ENCODE measurements at places on chromosomes 11 and 22.
A peak's percentile ranks its signal among the peaks of the same experiment; 100 is the strongest.

DNA sequence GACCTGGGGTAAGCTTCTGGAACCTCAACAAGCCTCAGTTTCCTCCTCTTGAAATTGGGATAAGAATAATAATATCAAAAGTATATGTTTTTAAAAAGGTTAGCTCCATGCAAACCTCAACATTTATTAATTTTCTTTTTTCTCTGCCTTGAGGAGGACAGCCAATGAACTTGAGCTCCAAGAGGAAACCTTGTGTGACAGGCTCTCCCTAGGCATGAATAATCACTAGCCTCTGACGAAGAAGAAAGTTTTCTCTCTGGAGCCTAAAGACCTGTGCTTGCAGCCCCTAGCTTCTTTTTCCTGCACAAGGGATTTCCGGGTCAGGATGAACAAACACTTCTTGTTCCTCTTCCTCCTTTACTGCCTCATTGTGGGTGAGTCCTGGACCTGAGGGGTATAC, at the start of gene PATE3:
PATE3 (plus strand) TSS at position 301 of the 400 bp plus-strand sequence; CDS start at position 326, 25 bp downstream.
- no peak for DNase-seq

GRCh38 chr11:46865340-46865739, 19.3 kb upstream of the CKAP5 start:
- no peak for DNase-seq

- DNase-seq, result no peak
These were observed 8.0 kb upstream of the PDGFB start for GRCh38 chr22:39252461-39253434.

DNA sequence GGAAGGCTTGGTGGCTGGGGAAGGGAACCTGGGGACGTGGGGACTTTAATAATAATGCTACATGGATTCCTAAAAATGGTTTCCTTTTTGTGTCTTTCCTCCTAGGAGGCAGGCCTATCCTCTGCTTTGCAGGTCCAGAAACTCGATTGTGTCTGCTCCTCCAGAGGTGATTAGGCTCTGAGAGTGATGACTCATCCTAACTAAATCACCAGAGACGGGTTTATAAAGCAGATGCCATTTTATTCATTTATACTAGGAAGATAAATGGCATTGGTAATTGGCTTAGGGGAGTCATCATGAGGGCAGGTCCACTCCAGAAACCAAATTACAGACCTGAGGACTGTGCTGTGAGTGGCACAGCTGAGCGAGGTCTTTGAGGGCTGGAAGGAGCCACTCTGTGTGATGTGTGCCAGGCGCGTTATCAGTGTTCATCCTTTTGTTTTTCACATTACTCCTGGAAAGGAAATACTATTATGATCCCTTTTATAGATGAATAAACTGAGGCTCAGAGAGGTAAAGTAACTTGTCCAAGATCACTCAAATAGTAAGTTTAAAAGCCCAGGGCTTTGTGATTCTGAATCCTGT, 7.1 kb downstream of the NLRX1 start:
- DNase-seq, result no peak

GRCh38 chr11:114183044-114183511, 113.1 kb upstream of the NNMT start:
- DNase-seq, result peak; percentile 23

GRCh38 chr22:36206255-36206654, 4.6 kb upstream of the APOL4 start:
- no peak for DNase-seq

DNA sequence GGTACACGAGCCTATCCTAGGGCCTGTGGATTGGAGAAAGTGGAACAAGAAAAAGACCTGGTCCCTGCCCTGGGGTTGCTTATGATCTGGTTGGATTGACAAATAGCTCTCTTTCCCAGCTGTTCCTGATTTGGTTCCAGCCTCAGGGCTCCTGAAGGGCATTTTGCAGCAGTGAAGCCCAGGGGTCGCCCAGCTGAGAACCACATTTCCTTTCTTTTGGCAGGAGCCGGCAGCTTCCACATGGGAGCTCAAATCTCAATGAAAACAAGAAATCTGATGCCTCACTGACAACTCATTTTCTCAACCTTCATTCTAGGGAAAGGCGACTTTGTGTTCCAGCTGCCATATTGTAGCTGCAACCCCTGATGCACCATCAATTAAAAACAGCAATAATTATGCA, 140.6 kb upstream of the CADM1 start:
- DNase-seq, result no peak

DNA sequence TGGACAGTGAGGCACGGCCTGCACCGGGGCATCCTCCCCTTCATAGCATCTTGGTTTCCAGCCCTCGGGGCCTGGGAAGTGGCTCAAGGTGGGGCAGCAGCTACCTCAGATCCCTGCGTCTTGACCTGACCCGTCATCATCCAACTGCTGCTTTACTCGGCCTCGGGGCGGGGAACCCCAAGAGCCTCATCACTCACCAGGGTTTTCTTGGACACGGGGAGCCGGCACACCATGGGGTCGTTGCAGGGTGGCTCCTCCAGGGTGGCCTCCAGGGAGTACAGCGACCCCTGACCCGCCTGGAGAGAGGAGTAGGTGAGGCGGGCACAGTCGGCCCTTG, 651 bp downstream of the CTSF start:
- DNase-seq, result no peak

- no peak for DNase-seq
These were observed 45.1 kb downstream of the KREMEN1 start for GRCh38 chr22:29117799-29118477.

- no peak for DNase-seq
These were observed 5.6 kb downstream of the IGLL5 start for GRCh38 chr22:22893077-22893805.

GRCh38 chr11:16909359-16910035, 104.7 kb downstream of the PLEKHA7 start:
- no peak for DNase-seq

Measured in stimulated activated CD8-positive, alpha-beta memory T cell treated with anti-CD3 and anti-CD28 coated beads, Interleukin-2, amount 100 ng/mL, for 48 hours (primary cell).